ENCODE measurements at places on chromosomes 5 and 9. TPM values are rescaled to one million over a fixed set of nuclear protein-coding genes. Genes with fewer than 3 reads are reported as not detected.

DNA sequence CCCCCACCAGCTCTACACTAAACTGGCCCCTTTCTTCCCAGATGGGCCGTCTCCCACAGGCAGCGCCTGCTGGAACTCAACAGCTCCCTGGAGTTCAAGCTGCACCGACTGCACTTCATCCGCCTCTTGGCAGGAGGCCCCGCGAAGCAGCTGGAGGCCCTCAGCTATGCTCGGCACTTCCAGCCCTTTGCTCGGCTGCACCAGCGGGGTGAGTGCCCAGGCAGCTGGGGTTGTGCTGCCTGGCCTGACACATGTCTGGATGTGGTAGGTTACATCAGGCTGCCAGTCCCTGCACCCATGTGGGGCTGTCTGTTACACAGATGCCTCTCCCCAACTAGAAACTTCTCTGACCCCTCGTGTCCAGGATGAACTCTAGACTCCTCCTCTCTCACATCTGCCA is 9.8 kb downstream of the NHP2 start:
- DNase-seq, result peak; percentile 86

DNA sequence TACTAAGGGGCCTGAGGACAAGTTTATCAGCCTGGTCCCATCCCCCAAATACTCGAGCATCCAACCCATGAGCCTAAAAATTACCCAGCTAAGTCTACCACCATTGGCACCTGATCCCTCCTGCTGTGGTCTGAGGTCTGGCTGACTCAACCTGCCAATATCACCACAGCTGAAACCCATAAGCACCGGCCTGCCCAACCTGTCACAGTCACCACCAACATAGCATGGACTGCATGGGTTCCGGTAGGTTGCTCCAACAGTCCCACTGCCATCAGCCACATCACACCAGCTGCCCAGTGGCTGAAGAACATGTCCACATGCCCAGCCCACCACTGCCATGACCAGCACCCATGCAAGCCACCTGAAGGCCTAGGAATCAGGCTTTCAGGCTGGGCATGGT is 495.0 kb downstream of the PRELID2 start:
- DNase-seq, result no peak

GRCh38 chr5:96522635-96523355 is 89.7 kb upstream of the PCSK1 start:
- no peak for DNase-seq

DNA sequence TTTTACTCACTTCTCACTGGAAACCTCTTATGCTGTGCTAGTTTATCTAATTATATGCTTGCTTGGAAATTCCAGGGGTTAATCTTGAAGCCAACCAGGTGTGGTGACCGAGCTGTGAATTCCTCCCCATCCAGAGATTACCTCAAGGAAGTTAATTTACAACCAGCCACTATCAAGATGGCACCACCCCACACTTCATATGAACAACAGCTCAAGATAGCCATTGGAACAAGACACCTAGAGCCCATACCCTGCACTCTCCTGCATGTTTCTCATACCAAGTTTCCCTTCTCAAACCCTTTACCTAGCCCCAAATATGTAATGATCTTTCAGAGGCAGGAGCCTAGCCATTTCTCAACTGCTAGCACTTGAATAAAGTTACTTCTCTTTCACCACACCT is 2156.9 kb upstream of the C9orf72 start:
- no peak for DNase-seq

- peak; percentile 36 for DNase-seq
These were observed 26.0 kb downstream of the SKP2 start for GRCh38 chr5:36177715-36178523.

DNA sequence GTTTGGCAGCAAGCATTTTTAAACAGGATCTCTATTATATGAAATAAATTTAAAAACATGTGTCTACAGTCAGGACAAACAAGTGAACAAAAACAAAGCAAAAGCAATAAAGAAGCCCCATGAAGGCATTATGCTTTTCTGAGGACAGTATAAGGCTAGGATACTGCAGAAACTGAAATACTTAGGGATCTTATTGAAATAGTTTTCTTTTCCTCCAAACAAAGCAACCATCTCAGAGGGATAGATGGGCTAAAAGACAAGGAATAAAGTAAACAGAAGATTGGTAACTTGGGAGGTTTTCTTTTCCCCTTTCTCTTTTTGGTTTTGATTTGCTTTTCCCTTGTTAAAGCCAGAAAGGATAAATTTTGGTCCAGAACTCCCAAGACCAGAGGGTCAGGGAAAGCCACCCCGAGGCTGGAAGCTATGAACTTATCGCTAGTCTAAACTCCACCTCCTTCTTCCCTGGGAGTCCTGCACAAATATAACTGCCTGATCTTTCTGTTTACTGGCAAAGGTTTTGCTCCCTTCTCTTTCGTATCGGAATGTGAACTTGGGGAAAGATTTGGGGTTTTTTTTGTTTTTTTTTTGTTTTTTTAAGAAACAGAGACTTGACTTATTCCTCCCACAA is 164.0 kb downstream of the GHR start:
- no peak for DNase-seq

- DNase-seq, result no peak
These were observed 192.9 kb downstream of the WDR70 start for GRCh38 chr5:37571985-37572384.

TXNDC8 gene
- not detected for polyA plus RNA-seq

PKD2L2 gene
- 0.45 TPM for polyA plus RNA-seq

DNA sequence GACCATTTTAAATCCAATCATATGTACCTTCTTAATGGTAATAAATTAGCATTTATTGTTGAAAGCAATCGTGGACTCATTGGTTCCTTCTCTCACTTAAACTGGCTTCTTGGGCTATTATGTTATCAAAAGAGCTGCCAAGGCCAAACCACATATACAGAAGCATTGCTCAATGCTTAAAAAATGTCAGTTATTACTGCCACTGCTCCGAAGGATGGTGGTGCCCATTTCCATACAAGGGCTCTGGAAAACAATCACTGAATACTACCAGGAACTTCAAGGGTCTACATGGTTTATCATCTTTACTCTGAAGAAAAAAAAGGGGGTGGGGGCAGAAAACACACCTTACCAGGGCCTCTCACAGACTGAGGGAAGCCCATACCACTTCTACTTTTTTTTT is 104.3 kb downstream of the GNAQ start:
- DNase-seq, result no peak
